ENCODE measurements at places on chromosomes 12 and 14.

DNA sequence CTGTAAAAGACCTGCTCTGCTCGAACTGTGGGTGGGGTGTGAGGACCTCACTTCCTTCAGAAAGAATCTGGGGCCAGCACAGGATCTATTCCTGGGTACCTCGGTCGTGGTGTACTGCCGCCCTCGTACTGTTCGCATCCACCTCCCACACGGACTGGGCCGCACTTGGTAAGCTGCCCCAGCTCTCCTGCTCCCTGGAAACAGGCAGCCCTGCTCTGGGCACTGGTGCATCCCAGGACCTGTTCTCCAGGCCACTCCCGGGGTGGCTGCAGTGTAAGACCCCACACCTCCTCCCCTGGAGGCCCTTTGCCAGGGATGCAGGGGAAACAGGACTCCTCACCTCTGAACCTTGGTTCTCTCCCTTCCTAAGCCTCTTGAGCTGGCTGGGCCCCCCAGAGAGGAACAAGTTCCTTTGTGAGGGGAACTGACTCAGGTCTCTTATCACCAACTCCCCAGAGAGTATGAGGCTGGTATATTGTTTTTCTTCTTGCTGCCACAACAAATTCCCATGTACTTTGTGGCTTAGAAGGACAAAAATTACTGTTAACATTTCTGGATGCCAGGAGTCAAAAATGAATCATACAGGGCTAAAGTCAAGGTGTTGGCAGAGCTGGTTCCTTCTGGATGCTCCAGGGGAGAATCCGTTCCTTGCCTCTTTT lies 276.5 kb downstream of the NUAK1 start:
- DNase-seq, result no peak

DNA sequence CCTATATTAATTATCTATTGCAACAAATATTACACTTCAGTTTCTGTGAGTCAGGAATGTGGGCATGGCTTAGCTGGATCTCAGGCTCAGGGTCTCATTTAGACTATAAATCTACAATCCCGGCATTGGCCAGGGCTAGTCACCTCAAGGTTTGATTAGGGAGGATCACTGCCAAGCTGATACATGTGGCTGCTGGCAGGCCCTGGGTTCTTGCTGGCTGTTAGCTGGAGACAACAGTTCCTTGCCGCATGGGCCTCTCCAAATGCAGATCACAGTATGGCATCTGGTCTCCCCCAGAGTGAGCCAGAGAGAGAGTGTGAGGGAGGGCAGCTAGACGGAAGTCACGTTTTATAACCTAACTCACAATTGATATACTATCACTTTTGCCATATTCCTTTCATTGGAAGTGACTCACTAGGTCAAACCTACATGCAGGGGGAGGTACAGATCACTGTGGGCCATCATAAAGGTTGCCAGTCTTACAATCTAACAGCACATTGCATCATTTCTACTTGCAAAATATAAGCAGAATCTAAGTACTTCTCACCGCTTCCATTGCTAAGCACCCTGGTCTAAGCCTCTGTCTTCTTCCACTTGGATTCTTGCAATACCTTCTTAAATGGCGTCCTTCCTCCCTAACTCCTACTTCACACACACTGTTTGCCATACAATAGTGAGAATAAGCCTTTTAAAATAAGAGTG lies 174.0 kb upstream of the ARHGAP5 start:
- no peak for DNase-seq

- no peak for DNase-seq
Observed at GRCh38 chr14:56216626-56217379, 98.6 kb downstream of the PELI2 start.

DNA sequence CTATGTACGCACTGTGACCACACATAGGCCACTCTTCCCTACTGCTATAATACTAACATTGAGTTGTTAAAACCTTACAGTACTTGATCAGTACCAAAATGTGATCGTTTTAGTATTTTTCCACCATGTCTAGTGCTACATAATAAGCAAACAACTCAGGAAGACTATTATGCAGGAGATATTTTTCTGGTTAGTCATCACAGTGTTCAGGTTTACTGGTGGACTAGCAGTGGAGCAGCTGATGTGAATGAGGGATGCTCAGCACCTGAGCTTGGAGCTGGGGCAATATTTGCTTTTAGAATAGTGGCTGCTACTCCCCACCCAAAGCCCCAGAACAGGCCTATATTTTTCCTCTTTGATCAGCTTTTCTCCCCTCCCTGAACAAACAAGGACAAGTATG lies 513.1 kb downstream of the KCNH5 start:
- DNase-seq, result no peak

DNA sequence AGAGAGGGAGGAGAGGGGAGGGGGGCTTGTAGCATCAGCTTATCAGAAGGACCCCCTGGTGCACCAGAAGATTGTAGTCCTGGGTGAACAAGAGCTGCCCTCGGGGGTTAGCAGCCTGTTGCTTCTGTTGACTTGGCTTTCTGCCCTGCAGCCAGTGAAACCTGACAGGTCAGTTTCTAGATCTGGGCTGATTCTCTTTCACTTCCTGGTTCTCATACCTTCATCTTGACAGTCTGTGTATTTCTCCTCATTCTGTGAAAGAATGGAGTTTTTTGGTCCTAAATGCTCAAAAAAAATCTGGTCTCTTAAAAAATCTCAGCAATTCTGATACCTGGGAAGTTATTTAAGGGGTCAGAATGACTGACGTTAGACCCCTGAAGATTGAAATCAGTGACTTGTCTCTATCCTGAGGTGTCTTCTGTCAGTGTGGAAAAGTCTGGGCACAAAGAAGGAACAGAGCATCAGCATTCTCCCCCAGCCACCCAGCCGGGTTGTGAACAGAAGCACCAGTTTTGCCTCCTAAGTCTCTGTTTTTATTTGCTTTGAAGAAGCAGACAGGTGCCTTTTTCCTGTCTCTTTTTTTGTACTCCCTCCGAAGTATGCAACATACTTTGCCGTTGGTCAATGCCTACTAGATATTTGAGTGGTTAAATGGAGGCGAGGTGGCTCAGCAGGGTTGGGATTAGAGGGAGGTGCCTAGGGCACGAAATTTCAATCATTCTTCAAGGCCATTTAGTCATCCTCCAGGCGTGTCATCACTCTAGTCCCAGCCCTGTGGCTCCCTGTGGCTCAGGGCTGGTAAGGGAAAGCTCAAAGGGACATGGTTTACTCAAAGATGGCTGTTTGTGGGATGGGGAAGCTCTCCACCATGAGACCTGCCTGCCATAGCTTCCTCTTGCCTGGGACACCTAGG lies 24.0 kb downstream of the TTC9 start:
- DNase-seq, result no peak

GRCh38 chr14:90281261-90281660 lies 24.9 kb downstream of the PSMC1 start:
- no peak for DNase-seq

DNA sequence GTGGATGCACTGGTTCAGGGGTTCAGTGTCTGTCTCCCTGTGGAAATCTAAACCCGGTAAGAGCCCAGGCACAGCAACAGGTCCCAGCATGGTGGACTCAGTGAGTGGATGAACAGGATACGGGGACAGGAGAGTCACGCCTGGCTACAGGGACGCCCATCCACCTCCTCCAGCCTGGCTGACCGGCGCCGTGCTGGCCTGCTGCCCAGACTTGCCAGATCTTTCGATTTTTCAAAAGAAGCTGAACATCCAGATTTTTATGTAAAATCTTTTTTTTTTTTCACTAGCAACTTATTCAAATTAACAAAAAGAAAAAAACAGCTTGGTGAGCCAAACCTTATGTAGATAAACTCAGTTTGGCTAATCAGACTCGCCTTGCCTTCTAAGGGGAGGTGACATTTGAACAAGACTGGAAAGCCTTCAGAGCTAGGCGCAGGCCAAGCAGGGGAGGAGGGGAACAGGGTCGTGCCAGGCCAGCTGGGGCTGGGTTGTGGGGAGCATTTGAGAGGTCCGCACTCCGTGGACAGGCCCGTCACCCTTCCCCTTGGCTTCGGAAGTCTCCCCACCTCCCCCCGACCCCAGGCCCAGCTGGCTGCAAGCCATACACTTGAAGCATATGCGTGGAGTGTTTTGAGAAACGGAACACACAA lies 87.8 kb upstream of the NCOR2 start:
- DNase-seq, result no peak

- no peak for DNase-seq
Observed at GRCh38 chr14:34120185-34120977, 169.5 kb upstream of the EGLN3 start.

DNA sequence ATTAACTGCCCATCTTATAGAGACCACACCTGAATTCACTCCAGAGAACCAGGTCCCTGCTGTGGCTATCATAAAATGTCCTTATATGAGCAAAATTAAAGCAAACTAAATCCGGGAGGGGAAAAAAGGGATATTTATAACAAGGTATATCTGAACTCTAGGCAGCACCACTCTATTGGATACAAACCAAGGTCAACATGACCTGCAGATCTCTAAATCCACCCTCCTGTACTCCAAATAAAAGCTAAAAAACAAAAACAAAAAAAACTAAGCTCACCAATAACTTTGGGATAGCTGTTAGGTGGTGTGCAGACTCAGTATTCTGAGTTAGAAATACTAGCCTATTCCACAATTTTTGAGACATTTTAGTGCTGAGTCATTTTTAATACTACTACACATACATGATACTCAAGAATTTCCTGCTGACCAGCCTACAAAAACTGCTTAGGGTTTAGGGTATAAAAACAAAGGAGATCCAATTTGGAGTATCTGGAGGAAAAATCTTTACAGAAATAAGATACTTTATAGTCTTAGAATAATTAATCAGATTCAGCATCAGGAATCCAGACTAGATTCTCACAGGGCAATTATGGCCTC lies 46.6 kb upstream of the LTBP2 start:
- no peak for DNase-seq

GRCh38 chr14:96424109-96424989 lies 32.4 kb downstream of the AK7 start:
- no peak for DNase-seq

- DNase-seq, result peak; percentile 72
Observed at GRCh38 chr12:57740656-57741412, 2.3 kb upstream of the AGAP2 start.

GRCh38 chr12:21169878-21170472 lies 39.0 kb downstream of the SLCO1B1 start:
- peak; percentile 16 for DNase-seq

- no peak for DNase-seq
Observed at GRCh38 chr12:89472508-89472907, 52.1 kb downstream of the GALNT4 start.

- no peak for DNase-seq
Observed at GRCh38 chr12:3152011-3152511, 74.9 kb downstream of the TSPAN9 start.

DNA sequence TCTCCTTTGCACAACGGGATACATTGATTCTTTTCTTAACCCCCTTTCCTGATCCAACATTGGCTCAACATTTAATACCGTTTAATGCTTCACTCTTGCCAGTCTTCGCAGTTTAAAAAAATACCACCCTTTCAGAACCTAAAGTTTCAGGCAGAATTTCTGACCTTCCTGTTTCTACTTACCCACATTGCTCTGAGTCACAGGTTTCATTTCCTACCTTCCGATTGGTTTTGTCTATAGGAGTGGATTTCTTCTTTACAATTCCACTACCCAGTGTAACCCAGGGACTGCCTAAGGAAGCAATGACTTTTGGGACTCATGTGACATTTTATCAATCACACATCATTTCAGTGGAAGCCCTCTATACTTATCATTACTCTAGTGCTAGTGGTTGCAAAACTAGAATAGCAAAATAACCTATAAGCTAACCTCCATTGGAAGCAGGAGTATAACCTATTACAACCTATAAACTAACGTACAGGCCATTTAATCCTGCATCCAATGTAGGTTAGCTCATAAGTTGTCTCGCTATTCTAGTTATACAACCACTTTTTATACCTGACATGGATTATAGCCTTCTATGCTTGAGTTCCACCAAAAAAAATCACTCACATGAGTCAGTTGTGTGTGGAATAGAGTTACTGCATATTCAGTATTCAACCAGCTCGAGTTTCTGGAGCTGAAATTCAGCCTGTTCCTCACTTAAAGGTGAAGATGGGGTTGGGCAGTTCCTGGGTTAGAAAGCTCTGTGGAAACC lies 64.9 kb upstream of the KITLG start:
- no peak for DNase-seq

DNA sequence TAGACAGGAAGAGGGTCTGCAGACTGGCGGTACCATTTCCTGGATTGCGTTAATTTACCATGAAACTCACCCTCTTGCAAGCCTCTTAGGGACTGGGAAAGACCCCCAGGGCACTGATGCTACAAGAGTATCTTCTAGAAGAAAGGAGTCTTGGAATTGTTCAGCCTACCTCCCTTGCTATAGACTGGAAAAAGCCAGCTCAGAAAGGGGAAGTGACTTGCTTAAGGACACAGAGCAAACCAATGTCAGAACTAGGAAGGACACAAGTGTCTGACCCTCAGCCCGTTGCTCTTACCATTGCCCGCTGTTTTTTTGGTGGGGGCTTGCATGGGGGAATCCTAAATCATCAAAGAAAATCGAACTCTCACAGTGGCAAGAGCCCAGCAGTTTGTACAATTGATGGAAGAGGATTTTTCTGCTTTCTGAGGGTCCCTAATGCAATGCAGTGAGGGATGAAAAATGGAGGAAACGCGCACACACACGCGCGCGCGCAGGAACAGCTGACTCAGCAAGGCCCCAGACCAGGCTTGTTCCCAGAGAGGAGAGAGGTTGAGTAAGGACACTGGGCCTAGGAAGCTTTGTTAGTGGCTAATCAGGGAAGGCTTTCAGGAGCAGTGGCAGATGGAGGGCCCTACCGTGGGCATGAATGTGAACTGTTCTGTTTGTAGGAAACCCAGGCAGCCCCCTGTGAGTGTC lies 50.9 kb downstream of the RIN3 start:
- DNase-seq, result no peak

DNA sequence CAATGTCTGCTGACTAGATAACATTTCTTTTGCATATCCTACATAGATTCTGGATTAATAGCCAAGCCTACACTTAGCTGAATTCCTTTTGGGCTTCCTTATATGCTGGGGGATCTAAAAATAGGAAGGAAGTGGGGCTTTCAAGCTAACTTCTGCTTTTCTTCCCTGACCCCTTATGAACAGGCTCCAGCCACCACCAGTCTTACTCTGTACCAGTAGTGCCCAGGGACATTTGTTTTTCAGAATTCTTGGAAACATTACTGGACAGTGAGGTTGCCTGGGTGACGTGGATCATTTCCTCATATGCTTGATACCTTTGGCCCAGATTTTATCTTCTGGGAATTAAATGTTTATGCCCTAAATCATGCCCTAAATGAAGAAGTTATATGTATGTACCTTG lies 55.9 kb upstream of the SRRM4 start:
- no peak for DNase-seq

- DNase-seq, result no peak
Observed at GRCh38 chr12:53677016-53677799, 1.3 kb upstream of the ATP5MC2 start.
